Activated naive CD8-positive, alpha-beta T cell treated with anti-CD3 and anti-CD28 coated beads, Interleukin-2, amount 50 U/mL, for 16 hours (primary cell): ENCODE measurements at places on chromosomes 3 and 15.

GRCh38 chr3:189204167-189204866 is 32.5 kb downstream of the TPRG1 start:
- no peak for DNase-seq

- no peak for DNase-seq
These were observed 22.3 kb downstream of the AP4E1 start for GRCh38 chr15:50930792-50931191.

GRCh38 chr15:64619880-64620839 is 155.2 kb downstream of the RBPMS2 start:
- DNase-seq: no peak

DNA sequence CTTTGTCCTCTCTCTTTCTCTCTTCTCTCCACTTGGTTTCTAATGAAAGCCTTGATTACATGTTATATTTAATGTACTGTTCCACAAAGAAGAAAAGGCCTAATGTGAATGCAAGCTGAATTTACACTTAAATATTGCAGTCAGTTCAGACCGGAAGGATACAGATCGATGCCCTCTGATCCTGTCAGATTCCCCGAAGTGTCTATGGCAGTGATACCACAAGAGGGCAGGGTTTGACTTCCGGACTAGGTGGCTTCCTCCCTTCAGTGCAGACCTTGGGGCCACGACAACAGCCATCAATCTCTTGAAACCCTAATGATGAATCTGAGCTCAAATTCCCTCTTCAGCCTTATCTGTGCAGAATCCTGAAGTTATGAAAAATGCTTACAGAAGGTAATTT is 29.5 kb downstream of the AGTR1 start:
- DNase-seq: no peak

GRCh38 chr15:101043011-101043410 is 123.9 kb downstream of the LRRK1 start:
- DNase-seq: no peak
